NCI-H1930 (cell line): ENCODE measurements at places on chromosomes 5 and 9.

DNA sequence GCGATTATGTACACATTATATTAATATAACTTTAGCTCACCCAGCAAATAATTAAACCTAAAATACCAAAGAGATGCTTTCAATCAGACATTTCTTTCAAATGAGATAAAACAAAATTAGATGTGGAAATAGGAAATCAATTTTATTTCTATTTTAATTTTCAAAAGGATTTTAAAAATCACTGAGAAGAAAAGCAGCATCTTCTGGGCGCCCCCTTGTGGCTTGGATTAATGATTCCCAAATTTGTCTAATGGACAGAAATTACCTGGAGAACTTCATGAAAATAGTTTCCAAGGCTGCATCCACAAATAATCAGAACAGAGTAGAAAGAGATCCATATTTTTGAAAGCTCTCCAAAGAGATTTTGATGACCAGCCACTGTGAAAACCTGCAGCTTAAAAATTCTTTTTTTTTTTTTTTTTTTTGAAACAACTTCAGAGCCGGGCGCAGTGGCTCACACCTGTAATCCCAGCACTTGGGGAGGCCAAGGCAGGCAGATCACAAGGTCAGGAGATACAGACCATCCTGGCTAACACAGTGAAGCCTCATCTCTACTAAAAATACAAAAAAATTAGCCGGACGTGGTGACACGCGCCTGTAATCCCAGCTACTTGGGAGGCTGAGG lies 50.9 kb upstream of the CEMIP2 start:
- DNase-seq, result no peak

- DNase-seq, result no peak
These were observed 336.9 kb downstream of the ENC1 start for GRCh38 chr5:74303578-74303977.

DNA sequence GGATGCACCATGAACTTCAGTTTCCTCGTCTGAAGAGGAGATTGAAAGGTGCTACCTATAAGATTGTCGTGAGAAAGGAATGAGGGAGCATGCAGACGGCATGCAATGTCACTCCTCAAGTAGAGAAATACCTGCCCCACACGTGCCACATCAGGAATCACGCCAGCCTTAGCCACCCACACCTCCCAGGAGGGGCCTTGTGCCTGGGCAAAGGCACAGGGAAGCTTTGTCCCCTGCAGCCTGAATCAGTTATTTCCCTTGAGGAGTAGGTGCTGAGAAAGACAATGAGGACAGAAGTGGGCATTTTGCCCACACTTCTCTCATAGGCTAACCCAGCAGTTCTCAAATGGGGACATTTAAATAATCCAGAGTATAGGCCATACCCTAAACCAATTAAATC lies 31.0 kb downstream of the FSTL4 start:
- no peak for DNase-seq

GRCh38 chr9:26263478-26263877 lies 585.2 kb upstream of the TUSC1 start:
- no peak for DNase-seq

DNA sequence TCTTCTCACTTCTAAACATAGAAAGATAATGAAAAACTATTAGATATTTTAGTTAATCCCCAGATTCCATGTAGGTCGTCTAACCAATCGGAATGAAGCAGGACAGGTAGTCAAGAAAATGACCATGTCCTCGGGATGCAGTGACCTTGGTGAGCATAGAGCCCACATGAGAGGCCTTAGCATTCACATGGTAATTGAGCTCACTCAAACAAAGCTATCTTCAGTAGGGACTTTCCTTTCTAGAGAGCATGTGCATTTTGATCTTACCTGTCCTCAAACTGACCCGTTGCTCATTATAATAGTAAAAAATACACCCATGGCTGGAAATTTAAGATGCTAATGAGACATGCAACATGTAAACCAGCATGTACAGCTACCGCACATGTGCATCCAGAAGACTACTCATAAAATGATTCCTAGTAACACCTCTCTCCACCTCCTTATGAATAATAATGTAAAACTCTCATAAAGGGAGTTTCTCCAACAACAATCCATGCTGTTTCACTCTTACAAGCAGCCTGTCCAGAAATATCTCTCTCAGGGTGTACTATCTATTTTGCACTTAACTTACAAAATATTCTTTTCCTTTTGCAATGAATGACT lies 274.0 kb upstream of the CDH9 start:
- DNase-seq, result no peak

DNA sequence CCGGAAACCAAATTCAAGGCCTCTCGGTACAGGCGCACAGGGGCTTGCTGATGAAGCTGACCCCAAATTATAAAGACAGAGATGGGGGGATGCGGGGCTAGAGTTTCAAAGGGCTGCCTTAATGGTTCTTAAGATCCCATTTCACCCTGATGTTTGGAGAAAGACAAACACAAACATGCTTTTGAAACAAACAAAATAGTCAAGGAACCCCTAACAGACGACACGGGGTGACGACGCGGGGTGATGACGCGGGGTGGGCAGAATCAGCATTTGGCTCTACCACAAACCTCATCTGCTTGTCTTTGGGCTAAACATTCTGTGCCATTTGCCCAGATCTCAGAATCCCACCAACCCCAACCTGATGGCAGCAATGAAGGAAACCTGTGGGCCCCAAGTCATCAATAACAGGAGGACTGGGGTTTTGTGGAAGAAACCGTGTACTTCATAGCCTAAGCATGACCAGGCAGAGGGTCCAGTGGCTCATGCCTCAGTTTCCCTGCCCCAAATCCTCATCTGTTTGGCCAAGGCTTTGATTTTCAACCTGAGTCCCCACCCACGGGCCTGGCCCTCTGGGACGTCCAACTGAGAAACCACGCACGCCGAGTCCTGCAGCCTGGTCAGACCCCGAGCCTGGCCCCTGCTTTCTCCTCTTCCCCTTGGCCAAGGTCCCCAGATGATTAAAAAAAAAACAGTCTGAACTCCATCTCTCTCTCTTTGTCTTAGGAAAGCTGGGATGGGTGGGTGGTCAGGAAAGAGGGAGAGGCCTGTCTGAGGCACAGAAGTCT lies 148.5 kb downstream of the COL23A1 start:
- DNase-seq, result no peak

DNA sequence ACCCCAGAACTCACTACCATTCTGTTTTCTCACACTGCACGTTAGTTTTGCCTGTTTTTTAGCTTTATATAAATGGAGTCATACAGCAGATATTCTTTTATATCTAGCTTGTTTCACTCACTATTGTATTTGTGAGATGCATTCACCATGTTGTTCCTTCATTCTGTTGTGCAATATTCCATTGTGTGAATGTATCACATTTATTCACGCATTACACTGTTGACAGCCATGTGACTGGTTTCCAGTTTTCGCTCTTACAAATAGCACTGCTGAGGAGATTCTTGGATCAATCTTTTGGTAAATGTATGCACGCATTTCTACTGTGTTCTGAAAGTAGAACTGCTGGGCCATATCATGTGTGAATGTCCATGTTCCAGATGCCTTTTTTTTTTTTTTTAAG lies 6.4 kb upstream of the SNX30 start:
- DNase-seq, result no peak

DNA sequence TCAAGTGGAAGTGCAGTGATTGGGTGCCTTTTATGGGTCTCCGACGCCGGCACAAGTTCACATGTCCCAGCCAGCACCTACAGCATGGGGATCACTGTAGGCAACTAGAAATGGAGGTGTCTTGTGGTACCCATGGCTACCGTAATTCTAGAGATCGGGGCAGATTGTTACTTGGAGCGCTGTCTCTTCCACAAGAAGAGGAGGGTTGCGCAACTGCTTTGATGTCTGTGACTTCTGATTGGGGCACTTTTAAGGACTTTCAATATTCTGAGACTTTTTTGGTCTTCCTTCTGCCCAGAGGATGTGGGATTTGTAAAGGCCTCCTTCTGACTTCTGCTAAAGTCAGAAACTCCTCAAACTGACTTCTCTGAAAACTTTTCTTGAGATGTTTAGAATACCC lies 41.9 kb downstream of the GLRX start:
- DNase-seq, result no peak

GRCh38 chr9:126119731-126120130 lies 206.9 kb upstream of the MVB12B start:
- DNase-seq, result no peak

- DNase-seq, result no peak
These were observed 59.7 kb downstream of the PRELID2 start for GRCh38 chr5:145775411-145775810.

- no peak for DNase-seq
These were observed 188.0 kb downstream of the XRCC4 start for GRCh38 chr5:83265318-83265717.

DNA sequence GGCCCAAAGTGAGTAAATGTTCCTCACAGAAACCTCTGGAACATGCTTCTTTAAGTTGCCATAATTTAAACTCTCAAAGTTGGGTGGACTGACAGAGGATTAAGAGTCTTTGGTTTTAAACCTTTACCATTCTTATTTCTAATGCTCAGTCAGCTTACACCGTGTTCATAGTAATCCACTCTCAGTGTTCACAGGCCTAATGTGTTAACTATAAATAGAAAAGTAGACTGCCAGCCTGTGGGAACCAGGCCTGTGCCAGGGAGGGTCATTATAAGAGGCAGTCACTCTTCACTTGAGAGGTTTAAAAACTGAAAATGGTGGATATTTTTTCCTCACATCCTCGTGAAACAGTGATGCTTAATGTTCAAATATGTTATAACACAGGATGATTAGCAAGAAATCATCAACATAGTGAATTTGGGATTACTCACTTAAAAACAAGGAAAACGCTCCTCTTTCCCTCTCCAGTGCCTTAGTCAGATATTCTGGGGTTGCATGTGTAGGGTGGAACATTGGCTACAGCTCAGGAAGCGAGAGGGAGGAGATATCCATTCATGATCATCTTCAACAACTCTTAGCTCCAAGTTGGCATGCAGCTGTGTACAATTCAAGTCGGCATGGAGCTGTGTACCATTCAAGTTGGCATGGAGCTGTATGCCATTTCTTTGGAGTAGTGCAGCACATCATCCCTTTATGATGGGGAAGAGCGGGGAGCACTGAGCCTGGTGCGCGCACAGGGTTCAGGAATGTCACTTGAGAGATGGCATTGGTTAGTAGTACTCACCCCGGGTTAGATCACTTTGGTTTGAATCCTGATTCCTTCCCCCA lies 65.8 kb downstream of the KIAA1958 start:
- no peak for DNase-seq

- no peak for DNase-seq
These were observed 44.3 kb downstream of the GLRA1 start for GRCh38 chr5:151880324-151880723.

- no peak for DNase-seq
These were observed 38.6 kb upstream of the TESK1 start for GRCh38 chr9:35566417-35566816.

GRCh38 chr9:36389590-36389989 lies 10.5 kb downstream of the RNF38 start:
- no peak for DNase-seq

DNA sequence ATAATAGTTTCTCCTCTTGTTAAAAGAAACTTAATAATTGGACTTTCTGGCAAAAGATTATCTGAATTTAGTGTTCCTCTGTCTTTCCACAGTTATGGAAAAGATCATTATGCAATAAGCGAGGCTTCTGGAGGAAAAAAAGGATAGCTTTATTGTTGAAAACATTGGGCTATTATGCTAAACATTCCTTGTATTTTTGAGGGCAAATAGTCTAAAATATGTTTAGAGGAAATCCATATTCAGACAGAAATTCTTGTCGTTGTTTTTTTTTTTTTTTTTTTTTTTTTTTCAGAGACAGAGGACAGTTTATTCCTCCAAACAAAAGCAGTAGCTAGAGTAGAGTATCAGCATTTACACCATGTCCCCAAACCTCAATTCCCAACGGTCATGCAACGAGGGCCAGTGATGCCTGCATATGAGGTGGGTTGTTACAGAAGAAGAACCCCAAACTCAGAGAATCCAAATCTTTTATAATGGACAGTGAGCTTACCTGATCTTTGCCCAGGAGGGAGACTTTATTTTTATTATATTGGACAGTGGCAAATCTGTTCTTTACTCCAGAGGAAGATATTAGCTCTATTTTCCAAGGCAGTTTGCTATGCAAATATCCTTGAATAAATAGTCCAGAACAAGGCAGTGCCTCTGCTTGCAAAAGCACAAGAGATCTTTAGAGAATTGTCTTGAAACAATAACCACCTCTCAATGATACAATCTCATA lies 48.4 kb upstream of the CDK5RAP2 start:
- no peak for DNase-seq

DNA sequence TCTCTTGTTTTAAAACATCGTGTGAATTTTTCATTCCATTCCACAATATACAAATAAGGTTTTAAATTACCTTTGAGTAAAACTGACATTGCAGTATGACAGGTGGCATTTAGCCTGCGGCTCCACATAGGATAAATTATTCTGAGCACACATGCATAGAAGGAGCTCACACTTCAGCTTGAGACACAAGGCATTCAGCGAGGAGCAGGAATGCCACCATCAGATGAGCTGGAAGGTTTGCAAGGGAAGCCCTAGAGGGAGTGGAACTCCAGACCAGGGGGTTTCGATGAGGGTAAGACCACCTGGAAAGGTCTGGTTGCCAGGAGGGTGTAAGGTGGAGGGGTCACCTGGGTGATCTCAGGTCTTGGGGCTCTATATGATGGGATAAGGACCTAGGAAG lies 259.0 kb upstream of the ADRA1B start:
- DNase-seq, result no peak

- no peak for DNase-seq
These were observed 15.4 kb downstream of the ANKRA2 start for GRCh38 chr5:73550016-73550415.

DNA sequence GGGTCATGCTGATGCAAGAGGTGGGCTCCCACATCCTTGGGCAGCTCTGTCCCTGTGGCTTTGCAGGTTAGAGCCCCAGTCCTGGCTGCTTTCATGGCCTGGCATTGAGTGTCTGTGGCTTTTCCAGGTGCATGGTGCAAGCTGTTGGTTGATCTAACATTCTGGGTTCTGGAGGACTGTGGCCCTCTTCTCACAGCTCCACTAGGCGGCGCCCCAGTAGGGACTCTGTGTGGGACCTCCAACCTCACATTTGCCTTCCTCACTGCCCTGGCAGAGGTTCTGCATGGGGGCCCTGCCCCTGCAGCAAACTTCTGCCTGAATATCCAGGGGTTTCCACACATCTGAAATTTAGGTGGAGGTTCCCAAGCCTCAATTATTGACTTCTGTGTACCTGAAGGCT lies 150.1 kb downstream of the NNT start:
- peak; percentile 15 for DNase-seq

- no peak for DNase-seq
These were observed 191.0 kb upstream of the S1PR3 start for GRCh38 chr9:88800329-88800682.

DNA sequence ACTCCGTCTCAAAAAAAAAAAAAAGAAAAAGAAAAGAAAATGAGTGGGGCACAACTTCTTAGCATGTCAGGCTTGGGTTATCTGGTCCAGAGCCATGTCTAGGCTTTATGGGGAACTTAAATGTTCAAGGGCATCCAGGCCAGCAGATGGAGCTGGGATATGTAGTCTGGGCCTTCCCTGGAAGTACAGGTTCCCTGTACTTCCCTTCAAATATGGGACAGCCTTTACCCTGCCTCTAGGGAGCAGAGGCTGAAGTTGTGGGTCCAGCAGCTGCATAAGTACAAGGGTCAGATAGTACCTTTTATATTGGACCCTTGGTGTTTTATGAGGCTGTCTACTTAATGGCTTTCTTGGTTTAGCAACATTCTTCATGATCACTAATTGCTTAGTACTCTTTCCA lies 42.1 kb downstream of the FAF2 start:
- no peak for DNase-seq

GRCh38 chr5:82676661-82677060 lies 398.5 kb upstream of the RPS23 start:
- DNase-seq, result no peak

GRCh38 chr5:142782976-142783530 lies 12.9 kb downstream of the ARHGAP26 start:
- DNase-seq, result no peak

GRCh38 chr5:140214831-140215230 lies 39.8 kb downstream of the CYSTM1 start:
- DNase-seq, result no peak
